ENCODE measurements at places on chromosomes 16 and 17. TPM values are rescaled to one million over a fixed set of nuclear protein-coding genes. Genes with fewer than 3 reads are reported as not detected.
A peak's percentile ranks its signal among the peaks of the same experiment; 100 is the strongest.

- DNase-seq: no peak
Observed at GRCh38 chr16:2524339-2524938, 4.3 kb downstream of the AMDHD2 start.

Gene AOC2
- total RNA-seq: 2.4 TPM

Gene DHODH
- total RNA-seq: 4.5 TPM

Gene TBC1D3B
- 6.9 TPM for total RNA-seq

Gene G6PC1
- total RNA-seq: not detected

DNA sequence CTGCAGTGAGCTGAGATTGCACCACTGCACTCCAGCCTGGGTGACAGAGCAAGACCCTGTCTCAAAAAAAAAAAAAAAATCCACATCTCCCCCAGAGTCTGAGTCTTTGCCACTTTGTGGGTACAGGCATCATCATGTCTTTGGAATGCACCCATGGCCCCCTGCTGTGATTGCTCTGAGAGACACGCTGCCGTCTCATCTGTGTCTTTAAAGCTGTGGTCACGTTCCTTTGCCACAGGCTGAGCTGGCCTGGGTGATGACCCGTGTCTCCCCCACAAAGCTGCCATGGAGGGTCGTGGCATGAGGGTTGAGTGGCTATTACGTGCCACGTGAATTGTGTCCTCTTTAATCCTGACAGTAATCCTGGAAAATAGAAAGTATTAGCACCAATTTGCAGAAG lies 20.2 kb downstream of the CRISPLD2 start:
- DNase-seq: no peak

Gene SEC14L5
- total RNA-seq: 0.97 TPM

Gene SSH2
- total RNA-seq: 20.3 TPM

GRCh38 chr16:58515871-58516767 lies 802 bp downstream of the SETD6 start:
- DNase-seq: no peak

DNA sequence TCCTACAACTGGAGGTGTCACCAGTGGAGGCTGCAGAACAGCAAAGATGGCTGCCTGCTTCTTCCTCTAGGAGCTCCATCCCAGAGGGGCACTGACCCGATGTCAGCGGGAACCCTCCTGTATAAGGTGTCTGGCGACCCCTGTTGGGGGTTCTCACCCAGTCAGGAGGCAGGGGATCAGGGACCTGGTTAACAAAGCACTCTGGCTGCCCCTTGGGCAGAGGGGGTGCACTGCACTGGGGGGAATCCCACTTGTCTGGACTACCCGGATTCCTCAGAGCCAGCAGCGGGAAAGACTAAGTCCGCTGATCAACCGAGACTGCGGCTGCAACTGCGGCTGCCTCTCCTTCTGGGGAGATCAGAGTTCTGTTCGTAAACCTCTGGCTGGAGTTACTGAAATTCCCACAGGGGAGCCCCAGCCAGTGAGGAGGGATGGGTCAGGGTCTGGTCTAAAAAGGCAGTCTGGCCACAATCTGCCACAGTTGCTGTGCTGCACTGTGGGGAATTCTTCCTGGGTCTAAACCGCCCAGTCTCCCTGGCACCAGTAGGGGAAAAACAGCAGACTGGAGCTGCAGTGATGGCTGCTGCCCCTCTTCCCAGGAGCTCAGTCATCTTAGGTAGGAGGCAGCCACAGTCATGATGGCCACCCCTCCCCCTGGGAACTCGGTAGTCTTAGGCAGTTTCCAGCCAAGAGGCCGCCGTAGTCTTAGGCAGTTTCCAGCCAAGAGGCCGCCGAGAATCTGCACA lies 213.4 kb downstream of the CYB561 start:
- DNase-seq: no peak

GRCh38 chr17:58531661-58532554 lies 17.5 kb upstream of the MTMR4 start:
- peak; percentile 90 for DNase-seq

GRCh38 chr16:2226918-2227317 lies 3.5 kb downstream of the E4F1 start:
- no peak for DNase-seq
